GM12864 (cell line): ENCODE measurements at places on chromosomes 7 and 10.

DNA sequence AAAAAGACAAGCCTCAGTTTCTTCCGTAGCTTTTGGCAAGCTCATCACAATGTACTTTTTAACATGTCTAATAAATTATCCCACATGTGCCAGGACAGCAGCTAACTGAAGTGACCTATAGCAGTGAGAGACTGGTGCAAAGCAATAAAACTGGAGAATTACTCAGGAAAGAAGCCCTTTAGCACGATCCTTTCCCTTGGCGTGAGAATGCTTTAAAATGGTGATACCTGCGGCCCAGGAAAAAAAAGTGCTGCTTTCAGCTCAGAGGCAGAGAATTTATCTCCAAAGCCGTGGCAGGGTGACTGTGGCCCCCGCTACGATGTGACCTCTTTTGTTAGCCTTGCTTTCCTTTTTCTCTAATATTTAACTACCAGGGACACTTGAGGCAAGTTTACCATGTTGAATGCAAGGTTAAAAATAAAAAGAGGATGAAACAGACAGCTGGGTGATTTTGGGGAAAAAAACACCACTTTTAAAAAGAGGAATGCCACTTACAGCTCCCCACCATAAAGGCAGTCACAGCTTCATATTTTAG lies 184.0 kb downstream of the FANK1 start:
- DNase-seq = no peak

DNA sequence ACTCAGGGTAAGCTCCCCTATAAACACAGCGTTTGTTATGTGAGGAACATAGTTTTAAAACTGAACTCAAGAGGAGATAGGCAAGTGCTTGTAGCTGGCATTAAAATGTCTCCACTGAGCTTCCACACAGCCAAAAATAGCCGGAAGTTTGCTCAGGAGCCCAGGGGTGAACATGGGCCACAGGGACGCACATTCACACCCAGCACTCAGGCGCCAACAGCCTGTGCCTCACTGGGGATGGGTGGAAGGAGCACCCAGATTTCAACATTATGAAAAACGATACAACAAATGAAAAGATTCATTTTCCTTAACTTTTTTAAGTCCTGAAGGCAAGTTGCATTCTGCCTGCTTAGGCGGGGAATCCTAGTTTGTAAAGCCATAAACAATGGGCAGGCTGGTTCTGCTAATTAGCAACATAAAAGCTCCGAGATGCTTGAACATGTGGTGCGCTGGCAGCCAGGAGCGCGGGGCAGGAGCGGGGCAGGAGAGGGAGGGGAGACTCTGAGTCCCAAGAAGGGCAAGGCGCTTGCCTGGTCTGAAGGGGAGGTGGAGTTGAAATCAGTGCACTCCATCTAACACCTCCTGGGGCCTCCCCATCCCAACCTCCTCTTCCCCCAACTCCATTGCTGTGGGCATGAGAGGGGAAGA lies 235.9 kb downstream of the COBL start:
- DNase-seq = no peak

DNA sequence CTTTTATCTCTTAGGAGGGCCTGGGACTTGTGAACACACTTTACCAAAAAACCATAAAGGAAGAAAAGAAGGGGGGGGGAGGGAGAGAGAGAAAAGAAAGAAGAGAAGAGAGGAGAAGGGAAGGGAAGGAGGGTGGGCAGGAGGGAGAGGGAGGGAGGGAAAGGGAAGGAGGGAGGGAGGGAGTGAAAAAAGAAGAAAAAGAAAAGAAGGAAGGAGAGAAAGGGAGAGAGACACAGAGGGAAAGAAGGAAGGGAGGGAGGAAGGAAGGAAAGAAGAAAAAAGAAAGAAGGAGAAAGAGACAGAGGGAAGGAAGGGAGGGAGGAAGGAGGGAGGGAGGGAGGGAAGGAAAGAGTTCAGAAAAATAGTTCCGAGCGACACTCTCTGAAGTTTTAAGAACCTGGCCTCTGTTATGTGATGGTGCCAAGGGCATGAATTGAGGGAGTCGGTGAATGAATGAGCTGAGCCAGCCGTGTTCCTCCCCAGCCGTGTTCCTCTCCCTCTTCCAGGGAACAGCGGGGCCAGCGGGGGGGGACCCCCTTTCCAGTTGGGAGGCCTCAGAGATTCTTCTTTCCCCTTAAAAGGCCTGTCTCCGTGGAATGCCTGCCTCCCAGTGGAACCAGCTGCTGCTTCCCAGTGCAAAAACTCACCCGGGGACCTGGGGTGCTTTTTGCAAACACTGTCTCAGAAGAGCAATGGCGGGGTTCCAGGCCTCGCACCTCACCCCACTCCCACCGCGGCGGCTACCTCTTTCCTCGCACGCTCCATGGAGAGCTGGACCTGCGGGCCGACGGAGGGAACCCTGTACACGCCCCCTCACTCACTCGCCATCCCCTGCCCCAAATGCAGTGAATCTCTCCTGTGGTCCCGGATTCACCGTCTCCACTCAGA lies 84.1 kb downstream of the FOXL3 start:
- no peak for DNase-seq

DNA sequence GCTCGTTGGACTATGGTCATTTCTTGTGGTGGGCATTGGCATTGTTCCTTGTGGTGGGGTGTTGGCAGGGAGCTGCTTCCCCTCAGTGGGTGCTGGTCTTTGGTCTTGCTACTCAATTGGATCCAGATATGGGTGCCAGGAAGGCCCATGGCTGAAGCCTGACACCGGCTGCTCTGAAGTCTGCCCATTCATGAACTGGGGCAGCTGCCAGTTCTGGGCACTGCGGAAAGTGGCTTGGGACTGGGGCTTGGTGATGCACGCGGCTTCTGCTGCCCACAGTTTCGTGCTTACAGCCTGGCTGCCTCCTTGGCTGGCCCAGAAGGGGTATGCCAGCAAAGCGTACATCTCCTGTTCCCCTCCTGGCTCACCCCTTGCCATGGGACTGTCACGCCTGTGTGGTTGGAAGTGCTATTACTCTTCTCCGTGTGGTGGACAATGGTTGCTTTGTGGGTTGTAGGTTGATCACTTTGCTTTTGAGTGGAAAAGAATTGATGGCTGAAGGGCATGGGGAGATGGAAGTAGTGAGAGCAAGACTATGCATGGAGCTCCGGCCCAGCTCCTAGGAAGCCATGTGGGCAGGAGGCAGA lies 54.7 kb downstream of the ADAMTS14 start:
- no peak for DNase-seq

DNA sequence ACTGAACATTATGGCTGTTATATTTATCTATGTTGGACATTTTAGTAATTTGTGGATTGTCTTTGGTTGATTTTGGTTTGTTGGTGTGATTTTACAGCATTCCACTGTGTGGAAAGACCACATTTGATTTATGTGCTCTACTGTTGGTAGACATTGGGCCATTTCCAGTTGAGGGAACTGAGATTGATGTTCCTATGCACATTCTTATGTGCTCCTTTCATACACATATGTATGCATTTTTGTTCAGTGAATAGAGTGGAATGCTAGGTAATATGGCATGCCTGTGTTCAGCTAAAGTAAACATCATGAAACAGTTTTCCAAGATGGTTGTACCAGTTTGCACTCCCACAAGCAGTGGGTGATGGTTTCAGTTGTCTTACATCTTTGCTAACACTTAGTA lies 15.1 kb downstream of the CACNB2 start:
- no peak for DNase-seq

GRCh38 chr7:51289623-51290303 lies 26.8 kb downstream of the COBL start:
- no peak for DNase-seq

GRCh38 chr10:115580239-115580638 lies 487.1 kb downstream of the ATRNL1 start:
- no peak for DNase-seq

DNA sequence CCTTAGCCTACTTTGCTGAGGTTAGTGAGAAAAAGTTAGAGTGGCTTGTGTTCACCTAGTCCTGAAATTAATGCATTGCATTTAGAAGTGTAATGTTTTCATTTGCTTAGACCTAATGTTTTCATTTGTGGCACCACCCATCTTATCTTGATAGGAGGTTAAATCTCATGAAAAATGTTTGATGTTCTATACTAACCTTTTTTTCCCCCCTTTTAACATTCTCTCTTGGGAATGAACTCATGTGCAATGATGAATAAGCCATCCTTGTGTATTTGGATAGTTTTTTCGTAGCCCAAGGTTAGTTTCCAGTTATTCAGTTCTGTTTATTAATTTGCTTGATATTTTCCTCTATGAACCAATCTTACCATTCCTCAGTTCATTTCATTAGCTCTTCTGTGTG lies 2.8 kb downstream of the FHIP2A start:
- DNase-seq = no peak
